ENCODE measurements at places on chromosomes 2 and 18. TPM values are rescaled to one million over a fixed set of nuclear protein-coding genes. Genes with fewer than 3 reads are reported as not detected.

DNA sequence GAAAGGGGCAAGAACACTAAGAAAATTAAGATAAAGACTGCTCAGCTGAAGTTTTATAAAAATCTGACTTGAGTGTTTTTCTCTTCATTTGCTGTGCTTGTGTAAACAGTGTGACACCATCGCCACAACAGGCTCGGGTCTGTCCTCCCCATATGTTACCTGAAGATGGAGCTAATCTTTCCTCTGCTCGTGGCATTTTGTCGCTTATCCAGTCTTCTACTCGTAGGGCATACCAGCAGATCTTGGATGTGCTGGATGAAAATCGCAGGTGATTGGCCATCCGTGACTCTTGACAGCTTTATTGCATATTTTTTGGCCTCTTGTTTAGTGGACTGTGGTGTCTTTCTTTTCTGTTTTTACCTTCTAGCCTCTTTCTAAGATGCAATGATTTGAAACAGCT lies 22.1 kb downstream of the MFF start:
- DNase-seq: no peak

DNA sequence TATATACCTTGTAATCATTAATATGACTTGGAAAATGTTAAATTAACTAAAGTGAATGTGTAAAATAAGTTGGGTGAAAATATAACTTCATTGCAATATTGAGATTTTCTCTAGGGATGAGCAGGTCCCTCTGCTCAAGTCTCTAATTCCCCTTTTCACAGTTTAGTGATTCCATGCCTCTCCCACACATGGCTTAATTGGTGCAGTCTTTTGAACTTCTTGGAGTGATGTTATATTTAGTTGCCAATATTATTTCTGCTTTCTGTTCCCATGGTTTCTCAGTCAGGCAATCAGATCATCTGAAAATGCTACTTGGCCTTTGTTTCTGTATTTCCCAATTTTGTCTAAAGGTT lies 233.7 kb upstream of the SPOPL start:
- peak; percentile 37 for DNase-seq

- DNase-seq: peak; percentile 78
Observed at GRCh38 chr2:200396781-200397242, 90.3 kb downstream of the SPATS2L start.

DNA sequence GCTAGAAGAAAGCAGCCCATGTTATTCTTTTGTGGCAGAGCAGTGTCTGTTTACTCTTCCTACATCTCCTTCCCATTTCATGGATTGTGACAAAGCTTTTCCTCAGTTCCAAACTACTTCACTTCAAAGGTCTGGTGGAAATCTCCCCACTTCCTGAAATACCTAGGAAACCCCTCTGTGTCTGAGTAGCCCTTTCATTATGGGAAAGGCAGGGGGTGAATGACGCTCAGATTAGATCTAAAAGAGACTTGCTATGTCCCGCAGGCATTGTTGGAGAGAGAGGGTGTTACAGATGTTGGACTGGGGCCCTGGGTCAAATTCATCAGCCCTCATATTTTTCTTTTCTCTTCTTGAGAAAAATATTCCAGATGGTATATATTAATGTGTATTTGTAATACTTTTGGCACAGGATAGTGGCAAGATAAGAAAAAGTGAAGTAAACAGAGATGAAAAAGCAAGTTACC lies 675.0 kb downstream of the IRS1 start:
- DNase-seq: peak; percentile 21

DNA sequence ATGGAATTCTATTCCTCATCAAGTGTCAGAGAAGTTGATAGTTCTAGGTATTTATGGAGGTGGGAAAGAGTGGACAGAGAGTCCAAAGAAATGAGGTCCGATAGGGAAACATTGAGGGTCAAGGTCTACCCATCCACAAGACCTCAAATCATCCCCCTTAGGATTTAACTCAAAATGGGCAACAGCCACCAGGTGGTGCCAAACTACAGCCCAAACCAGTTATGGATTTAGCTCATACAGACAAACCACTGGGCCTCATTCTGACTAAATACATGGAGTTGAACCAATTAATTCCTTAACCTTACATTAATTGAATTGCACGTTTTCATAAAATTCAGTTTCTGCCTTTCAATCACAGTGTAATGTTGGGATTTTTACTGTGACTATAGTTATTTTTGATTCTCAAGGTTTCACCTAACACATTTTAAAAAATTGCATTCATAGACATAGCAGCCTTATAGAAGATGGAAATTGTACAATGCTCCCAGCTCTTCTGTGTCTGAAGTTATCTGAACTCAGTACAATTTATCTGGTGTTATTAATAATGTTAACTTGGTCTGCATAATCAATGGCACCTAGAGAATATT lies 98.2 kb upstream of the HNMT start:
- DNase-seq: peak; percentile 46

GRCh38 chr2:162478721-162479129 lies 134.8 kb downstream of the GCA start:
- DNase-seq: peak; percentile 69

GRCh38 chr2:85578243-85579180 lies 1.1 kb downstream of the VAMP8 start:
- DNase-seq: no peak

GRCh38 chr2:96225016-96225533 lies 16.4 kb upstream of the STARD7 start:
- no peak for DNase-seq

- DNase-seq: no peak
Observed at GRCh38 chr2:62071760-62072680, 123.9 kb upstream of the B3GNT2 start.

- no peak for DNase-seq
Observed at GRCh38 chr18:63099848-63100629, 219.5 kb downstream of the BCL2 start.

- peak; percentile 97 for DNase-seq
Observed at GRCh38 chr2:217065695-217066405, 206.0 kb upstream of the TNP1 start.

DNA sequence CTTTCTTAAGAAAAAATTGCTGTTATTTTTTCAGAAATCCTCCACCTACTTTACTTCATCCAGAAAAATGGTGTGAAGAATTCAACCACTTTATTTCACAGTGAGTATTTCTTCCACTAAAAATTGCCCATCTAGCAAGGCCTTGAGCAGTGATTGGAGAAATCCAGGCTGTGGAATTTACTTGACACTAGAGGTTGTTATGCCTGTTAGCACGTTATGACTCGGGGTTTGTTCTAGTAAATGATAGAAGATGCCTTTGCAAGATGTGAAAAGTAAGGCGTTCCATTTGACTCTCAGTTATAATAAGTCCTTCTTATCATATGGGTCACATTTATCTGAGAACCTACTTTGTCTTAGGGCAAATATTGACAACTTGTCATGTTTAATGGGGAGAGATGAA lies 157.4 kb downstream of the MYO3B start:
- no peak for DNase-seq

- no peak for DNase-seq
Observed at GRCh38 chr18:49856496-49856895, 43.2 kb upstream of the ACAA2 start.

GRCh38 chr2:232288489-232289030 lies 90.0 kb upstream of the ALPP start:
- DNase-seq: no peak

GRCh38 chr2:25566094-25566493 lies 107.3 kb downstream of the DTNB start:
- DNase-seq: no peak

GRCh38 chr2:66547887-66548286 lies 113.0 kb downstream of the MEIS1 start:
- DNase-seq: no peak

- DNase-seq: peak; percentile 10
Observed at GRCh38 chr18:29307231-29307630, 1130.3 kb upstream of the CDH2 start.

GRCh38 chr2:119853777-119854399 lies 94.2 kb downstream of the PTPN4 start:
- no peak for DNase-seq

DNA sequence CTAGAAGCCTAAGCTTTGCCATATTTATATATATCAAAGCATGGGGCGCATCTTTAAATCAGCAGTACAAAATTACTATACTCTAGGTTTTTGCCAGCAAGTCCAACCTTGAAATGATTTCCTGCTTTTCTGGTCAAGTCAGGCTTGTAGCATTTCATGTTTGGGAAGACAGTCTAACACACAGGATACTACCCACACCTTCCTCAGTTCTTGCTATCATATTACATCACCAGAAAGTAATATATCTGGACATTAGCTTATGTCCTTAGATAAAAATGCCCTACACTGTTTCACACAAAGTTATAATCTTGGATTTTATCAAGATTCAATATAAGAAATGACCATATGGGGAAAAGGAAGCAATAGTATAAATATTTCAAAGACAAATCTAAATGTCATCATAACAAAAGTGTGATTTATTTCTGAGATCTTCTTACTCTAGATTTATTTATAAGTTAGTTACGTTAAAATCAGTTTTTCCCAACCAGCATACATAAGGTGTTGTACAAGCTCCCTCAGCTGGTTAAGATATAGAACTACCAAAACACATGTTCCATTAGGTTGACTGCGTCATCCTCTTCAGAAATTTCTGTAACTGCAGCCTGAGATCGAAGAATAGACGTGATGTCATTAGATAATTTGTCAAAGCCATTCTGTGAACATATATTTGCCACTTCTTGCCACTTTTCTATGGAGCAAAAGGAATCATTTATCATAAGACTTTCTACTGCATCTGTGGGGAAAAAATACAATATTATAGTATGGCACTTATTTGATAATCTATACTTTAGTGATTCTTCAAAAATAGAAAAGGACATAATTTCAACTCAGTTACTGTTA lies 56.6 kb downstream of the CLHC1 start:
- peak; percentile 45 for DNase-seq

DNA sequence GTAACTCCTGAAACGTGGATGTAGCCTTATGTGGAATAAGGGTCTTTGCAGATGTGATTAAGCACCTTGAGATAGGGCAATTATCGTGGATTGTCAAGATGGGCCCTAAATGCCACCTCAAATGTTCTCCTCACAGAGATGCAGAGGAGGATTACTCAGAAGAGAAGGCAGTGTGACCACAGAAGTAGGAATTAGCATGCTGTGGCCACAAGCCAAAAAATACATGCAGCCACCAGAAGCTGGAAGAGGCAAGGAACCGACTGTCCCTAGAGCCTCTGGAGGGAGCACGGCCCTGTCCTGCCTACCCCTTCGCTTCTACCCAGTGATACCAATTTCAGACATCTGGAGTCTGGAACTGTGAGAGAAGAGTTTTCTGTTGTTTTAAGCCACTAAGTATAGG lies 47.3 kb upstream of the MGAT5 start:
- DNase-seq: peak; percentile 82

- no peak for DNase-seq
Observed at GRCh38 chr2:2164326-2164917, 166.7 kb downstream of the MYT1L start.

DNA sequence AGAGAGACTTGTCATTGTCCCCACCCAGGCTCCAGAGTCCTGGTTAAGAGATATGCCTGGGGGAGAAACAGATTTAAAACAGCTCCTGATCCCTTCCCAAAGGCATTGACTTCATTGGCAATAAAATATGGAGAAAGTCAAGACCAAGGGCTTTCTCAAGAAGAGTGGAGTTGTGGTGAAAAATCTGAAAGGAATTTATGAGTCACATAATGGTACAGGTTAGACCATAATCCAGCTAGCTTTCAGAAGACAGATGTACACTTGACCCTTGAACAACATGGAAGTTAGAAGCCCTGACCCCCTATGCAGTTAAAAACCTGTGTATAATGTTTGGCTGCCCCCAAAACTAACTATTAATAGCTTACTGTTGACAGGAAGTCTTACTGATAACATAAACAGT lies 599.1 kb upstream of the SOX11 start:
- DNase-seq: no peak

DNA sequence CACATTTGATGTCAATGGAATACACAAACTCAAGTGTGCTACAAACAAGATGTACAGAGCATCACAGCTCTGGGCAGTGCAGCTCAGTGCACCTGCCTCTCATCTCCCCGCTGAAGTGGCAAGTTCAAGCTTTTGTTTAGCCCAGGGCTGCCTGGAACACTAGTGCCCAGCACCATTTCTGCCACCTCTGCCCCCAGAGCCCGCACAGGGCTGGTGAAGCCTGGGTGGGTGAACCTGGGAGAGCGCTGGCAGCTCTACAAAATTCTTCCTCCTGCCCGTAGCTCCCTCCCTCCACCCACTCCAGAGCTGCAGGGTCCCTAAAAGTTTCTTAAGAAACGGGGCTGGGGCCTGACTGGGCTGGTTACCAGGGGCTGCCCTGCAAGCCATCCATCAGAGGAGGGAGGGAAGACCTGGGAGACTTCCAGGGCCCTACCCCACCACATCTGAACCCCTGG lies 1.5 kb downstream of the HES6 start:
- DNase-seq: no peak

- DNase-seq: no peak
Observed at GRCh38 chr2:239589270-239589825, 188.5 kb upstream of the HDAC4 start.

GRCh38 chr18:33231474-33232317 lies 208.8 kb downstream of the CCDC178 start:
- peak; percentile 44 for DNase-seq

- no peak for DNase-seq
Observed at GRCh38 chr2:39150890-39151497, 30.1 kb upstream of the SOS1 start.

- DNase-seq: peak; percentile 97
Observed at GRCh38 chr2:74867841-74868658, 34.1 kb downstream of the HK2 start.

- DNase-seq: no peak
Observed at GRCh38 chr2:144229296-144229695, 290.6 kb downstream of the ZEB2 start.

DNA sequence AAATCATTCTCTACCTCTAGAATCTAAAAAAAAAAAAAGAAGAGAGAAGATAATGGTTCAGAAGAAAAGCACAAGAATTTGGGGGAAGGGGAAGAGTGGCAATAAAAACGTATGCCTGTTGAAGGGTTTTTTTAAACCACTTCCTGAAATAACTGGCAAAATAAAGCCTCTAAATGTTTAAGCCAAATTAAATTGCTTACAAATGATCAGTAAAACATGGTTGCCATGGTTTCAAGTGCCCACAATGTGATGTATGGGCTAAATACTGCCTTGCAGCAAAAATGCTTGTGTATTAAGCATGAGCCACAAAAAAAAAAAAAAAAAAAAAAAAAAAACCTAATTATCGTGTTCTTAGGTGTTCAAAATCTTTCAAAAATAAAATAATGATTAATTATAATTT lies 60.8 kb downstream of the RBM43 start:
- DNase-seq: peak; percentile 29

The B4GALT6 gene
- 3.8 TPM for total RNA-seq

The BMP10 gene
- not detected for total RNA-seq

The TCF7L1 gene
- total RNA-seq: 0.05 TPM

The TSGA10 gene
- 4.8 TPM for total RNA-seq

The ITGA6 gene
- total RNA-seq: 47.7 TPM

The SERPINB4 gene
- 0.05 TPM for total RNA-seq

The FIGN gene
- 1.5 TPM for total RNA-seq

The SLC1A4 gene
- total RNA-seq: 11.8 TPM

The GREB1 gene
- total RNA-seq: 0.39 TPM

The CFAP65 gene
- not detected for total RNA-seq

The ESPNL gene
- not detected for total RNA-seq

The GALR1 gene
- not detected for total RNA-seq

The DNAJC5G gene
- not detected for total RNA-seq

The SERPINB3 gene
- total RNA-seq: not detected

The SMAD7 gene
- 12.6 TPM for total RNA-seq

The BBS5 gene
- total RNA-seq: 1.3 TPM

The MBP gene
- total RNA-seq: 4.7 TPM
